ENCODE measurements at places on chromosomes 12 and 14.

DNA sequence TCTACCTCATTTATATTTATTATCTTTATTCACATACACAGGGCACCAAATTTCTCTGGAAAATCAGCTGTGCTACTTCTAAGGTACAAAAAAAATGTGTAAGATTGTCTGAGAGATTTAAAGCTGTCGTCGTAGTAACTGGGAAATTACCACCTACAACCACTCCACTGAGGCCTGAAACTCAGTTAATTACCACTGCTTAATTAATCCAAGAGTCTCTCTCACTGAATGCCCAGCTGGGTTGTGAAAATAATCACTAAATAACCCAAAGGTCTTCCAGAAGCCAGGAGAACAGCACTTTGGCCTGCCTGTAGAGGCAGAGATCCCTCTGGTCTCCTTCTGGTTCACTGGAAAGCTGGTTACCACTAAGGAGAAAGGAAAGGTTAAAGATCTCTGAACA lies 207.2 kb upstream of the TMPO start:
- DNase-seq: no peak

GRCh38 chr14:33631441-33631840 lies 319.4 kb downstream of the EGLN3 start:
- DNase-seq: no peak

GRCh38 chr12:46722394-46723185 lies 103.2 kb downstream of the SLC38A4 start:
- DNase-seq: no peak

DNA sequence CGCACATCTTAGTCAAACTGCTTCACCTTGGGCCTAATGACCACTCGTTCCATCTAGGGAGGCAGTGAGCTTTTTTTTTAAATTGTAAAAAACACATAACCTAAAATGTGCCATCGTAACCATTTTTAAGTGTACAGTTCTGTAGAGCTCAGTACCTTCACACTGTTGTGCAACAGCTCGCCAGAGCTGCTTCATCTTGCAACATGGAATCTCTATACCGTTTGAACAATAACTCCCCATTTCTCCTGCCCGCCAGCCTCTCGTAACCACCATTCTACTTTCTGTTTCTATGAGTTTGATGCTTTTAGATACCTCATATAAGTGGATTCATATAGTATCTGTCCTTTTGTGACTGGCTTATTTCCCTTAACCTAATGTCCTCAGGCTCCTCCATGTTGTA lies 196.2 kb downstream of the CHST11 start:
- no peak for DNase-seq

DNA sequence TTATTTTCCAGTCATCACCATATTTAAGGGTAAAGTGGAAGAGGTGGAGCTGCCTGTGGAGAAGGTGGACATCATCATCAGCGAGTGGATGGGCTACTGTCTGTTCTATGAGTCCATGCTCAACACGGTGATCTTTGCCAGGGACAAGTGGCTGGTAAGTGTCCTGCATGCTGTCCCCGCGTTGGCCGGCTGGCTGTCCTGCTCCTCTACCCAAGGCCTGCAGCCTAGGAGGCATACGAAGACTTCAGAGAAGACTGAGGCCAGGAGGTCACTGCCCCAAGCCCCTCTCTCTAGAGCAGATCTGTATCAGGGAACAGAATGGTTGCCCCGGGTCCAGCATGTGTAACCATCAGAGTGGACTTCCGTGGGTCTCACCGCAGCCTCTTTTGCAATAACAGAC lies 77.7 kb downstream of the PRMT8 start:
- DNase-seq: no peak

- DNase-seq: no peak
Measured at GRCh38 chr12:28938581-28939235, 210.4 kb upstream of the FAR2 start.

DNA sequence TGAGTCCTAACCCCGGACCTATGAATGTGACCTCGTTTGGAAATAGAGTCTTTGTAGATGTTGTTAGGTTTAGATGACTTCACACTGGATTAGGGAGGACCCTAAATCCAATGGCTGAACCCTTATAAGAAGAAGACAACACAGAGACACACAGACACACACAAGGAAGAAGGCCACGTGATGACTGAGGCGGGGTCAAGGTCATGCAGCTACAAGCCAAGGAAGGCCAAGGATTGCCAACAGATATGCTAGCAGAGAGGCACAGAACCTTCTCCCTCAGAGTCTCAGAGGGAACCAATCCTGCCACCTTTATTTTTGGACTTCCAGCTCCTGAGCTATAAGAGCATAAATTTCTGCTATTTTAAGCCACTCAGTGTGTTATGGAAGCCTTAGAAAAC lies 31.8 kb downstream of the LTBP2 start:
- no peak for DNase-seq

DNA sequence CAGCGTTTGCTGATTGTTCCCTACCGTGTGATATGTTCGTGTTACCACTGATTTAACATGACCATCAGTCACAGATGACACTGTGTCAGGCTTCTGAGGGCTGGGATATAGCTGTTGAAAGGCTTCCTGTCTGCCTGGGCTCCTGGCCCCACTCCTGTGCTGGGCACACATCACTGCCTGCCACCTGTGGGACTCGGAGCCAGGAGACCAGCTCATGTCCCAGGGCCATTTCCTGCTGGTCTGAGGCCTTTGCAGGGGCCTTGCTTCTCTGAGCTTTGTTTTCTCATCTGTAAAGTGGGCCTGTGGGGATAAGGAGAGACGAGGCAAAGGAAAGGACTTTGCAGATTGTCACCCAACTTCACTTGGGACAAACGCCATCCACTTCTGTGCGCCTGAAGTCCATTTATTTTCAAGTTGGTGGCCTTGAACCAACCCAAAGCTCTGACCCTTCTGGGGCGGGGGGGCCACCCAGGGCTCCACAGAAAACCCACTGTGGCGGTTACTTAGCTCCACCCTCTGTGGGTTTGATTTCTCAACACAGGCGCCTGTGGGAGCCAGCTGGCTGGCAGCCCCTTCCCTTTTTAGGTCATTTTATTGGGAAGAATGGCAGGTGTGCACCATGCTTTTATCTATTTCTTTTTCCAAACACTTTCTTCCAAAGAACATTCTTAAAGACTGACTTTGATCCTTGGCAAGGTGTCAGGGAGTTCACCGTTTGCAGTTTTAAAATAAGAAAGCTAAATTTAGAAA lies 54.1 kb downstream of the BEGAIN start:
- DNase-seq: no peak

- DNase-seq: no peak
Measured at GRCh38 chr12:106767206-106767605, 7.3 kb upstream of the RIC8B start.

DNA sequence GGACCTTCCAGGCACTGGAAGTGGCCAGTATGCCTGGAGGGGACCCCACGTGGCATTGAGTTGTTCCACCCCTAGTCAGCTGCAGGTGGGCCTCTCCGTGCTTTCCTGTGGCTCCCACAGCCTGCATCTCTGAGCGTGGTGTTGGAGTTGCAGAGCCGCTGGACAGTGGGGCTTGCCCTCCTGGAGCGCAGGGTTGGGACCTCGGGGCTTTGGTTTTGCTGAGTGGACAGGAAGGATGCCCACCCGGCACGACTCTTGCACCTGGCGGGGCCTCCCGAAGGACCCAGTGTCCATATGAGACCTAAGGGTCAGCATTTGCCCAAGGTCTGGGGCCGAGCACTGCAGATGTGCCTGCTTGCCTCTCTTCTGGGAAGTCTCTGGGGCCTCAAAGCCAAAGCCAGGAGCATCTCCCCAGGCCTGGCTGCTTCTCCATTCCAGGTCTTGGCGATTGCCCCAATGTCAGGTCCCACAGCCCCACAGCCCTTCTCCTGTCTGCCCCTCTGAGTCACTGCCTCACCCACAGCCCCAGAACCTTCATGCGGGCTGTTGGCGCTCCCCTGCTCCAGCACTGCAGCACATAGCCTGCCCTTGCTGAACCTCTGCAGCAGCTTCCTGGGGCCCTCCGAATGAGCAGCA lies 1.5 kb downstream of the PACS2 start:
- no peak for DNase-seq

DNA sequence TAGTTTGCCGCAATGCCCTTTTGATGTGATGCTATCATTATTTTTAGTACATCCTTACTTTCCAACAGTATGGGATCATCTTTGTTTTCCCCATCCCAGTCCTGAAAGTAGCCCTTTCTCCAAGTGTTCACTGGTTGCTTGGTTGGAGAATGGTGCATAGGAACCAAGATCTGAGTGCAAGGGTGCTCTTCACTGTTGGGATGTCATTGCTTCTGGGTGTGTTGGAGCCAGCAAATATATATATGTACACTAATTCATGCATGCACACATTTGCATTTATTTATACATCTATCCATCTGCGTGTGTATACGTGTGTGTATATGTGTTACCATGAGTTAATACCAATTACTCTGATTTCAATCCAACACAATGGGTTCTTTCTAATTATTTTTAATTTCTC lies 64.1 kb upstream of the RFLNA start:
- no peak for DNase-seq

- no peak for DNase-seq
Measured at GRCh38 chr14:103198131-103199105, 75.2 kb downstream of the TNFAIP2 start.

DNA sequence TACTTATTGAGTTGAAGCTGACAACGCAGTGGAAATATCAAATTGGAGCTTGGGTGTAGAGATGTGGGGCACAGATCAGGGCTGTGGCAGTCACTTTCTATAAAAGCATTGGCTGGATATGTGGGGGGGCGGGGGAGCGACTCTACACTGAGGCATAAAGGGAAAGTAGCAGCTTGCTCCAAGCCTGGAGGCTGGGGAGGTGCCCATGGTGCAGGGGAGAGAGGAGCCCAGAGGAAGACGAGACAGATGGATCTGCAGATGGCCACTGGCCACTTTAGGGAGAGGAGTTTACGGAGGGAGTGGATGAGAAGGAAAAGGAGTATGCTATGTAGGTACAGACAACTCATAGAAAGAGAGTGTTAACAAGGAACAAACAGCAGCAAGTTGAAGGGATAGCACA lies 13.5 kb upstream of the NGB start:
- DNase-seq: no peak

GRCh38 chr14:35287431-35288013 lies 4.7 kb upstream of the PSMA6 start:
- peak; percentile 48 for DNase-seq

DNA sequence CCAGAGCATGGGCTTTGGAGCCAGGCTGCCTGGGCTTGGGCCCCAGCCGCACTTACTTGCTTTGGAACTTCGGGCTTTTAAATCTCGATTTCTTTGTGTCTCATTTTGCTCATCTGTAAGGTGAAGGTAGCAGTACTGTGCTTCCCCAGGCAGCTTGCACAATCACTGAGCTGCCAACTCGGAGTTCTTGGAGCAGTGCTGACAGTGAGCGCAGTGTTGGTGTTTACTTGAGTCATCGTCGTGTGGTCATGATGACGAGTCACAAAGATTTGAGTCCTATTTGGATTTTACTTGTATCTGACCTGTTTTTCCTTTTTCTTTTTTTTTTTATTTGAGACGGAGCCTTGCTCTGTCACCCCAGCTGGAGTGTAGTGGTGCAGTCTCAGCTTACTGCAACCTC lies 31.3 kb upstream of the ATF1 start:
- no peak for DNase-seq

DNA sequence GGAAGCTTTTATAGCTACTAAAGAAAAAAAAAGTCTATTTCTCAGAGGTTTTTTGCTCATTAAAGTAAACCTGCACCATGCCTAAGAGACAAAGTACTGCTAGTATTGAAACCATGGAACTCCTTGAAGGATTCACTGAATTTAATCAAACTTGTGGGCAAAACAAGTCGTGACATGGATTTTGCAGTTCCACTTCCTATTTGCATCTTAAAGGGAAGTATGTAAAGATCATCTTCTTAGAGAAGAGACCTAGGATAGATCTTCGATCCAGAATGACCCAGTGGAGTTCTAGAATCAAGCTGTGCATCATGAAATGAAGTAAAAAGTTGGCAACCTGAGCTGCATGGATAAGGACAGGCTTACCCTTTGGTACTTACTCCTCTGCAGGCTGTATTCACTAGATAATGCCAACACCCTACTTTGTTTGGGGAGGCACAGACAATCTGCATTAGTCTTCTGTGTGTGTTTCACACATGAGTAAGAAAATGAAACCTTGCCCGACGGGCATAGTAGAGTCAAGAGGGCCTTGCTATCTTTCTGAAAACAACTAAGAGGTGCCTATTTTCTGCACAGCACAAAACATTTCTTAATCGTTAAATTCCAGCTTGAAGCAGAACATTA lies 1.9 kb downstream of the GNG2 start:
- no peak for DNase-seq

DNA sequence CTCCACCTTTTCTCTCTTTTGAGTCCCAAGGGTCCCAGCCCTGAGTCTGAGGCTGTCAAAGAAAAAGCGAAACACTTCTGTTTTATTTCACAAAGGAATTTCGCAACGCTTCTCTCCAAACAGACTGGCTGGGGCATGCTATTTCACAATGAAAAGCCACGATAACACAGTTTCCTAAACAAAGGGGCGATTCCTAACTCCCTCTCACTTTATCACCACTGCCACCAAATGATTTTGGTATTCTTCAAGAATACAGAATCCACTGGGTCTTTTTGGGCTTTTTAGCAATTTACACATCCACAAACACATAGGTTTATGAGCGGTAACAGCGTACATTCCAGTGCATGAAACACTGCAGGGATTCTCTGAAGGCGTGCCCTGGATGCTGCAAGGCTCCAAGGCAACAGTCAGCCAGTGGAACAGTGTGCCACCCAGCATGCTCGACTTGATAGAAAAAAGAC lies 161.2 kb downstream of the DAD1 start:
- DNase-seq: no peak

GRCh38 chr12:24244231-24244630 lies 294.8 kb upstream of the SOX5 start:
- DNase-seq: no peak

All from stimulated activated CD4-positive, alpha-beta T cell treated with anti-CD3 and anti-CD28 coated beads, Interleukin-4, amount 100 ng/mL, for 4 hours (primary cell).